Activated T-cell treated with anti-CD3 and anti-CD28 coated beads for 4 hours (primary cell): ENCODE measurements at places on chromosomes 7 and 10.

DNA sequence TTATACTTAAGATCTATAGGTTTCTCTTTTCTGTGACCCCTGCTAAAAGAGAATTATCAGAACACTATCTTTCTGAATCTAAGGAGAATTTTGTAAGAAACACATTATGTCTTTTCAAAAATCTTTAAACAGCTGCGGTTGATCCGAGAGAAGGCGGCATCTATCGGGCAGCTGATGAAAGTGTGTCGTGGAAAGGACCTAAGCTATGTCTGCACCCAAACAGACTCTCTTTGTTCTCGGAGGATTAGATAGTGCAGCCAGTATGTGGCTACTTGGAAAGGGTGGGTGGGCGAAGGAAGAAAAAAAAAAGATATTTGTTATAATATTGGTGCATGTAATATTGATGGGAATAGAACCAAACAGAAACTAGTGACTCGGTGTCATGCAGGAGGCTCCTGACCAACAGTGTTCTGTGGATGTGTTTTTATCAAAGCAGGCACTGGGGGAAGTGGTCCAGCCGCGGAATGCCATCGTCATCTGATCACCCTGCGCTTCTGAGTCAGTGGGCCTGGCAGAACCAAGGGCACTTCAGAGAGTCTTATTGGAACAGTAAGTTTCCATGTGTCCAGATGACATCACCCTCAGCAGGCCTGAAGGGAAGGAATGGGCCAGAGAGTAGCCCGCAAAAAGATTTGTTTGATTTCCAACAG, 509.7 kb upstream of the AKR1E2 start:
- DNase-seq, result no peak

DNA sequence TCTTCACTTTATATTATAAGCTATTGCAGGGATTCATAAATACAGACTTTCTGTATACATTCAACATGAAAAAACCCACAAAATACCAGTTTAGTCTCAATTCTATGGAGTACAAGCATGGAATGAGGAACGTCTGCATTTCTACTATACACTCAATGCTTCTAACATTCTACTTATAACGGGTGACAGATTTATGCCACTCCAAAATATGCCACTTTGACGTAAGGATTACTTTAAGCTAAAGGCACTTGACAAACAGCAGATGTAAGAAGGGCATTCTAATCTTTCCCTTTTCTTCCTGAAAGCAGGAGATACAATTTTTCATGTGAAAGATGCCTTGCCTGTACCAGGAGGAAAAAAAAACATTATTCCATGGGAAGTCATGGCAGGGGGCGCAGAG, 205.5 kb upstream of the LRRN3 start:
- DNase-seq, result no peak

GRCh38 chr7:4268040-4268965, 413.8 kb upstream of the FOXK1 start:
- DNase-seq, result no peak

GRCh38 chr10:124561206-124561605, 99.6 kb downstream of the LHPP start:
- DNase-seq, result no peak
